ENCODE measurements at places on chromosomes 13 and 19. TPM values are rescaled to one million over a fixed set of nuclear protein-coding genes. Genes with fewer than 3 reads are reported as not detected.

Gene LYPD4
- not detected for total RNA-seq

Gene LIPE
- total RNA-seq, result 39.0 TPM

Gene F7
- not detected for total RNA-seq

Gene GZMM
- total RNA-seq, result 0.47 TPM

DNA sequence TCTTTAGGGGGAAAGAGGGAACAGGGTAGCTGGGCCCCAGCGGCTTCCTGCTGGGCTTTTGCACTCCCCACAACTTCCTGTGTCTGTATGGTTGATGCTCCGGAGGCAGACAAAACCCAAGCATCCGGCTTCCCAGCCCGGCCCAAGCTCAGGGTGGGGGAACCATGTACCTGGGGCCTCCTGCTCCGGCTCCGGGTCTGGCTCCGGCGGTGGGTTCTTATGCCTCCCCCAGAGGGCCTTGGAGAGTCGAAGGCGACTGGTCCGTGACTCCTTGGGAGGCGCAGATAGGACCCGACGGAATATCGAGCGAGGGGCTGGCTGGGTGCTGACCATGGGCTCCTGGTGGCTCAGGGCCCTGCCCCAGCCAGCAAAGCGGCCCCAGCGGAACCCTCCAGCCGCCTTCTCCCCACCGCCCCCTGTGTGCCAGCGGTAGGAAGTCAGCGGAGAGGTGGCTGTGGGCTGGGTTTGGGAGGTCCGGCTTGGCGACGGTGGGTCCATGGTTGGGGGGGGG, 428 bp downstream of the RASAL3 start:
- no peak for DNase-seq

DNA sequence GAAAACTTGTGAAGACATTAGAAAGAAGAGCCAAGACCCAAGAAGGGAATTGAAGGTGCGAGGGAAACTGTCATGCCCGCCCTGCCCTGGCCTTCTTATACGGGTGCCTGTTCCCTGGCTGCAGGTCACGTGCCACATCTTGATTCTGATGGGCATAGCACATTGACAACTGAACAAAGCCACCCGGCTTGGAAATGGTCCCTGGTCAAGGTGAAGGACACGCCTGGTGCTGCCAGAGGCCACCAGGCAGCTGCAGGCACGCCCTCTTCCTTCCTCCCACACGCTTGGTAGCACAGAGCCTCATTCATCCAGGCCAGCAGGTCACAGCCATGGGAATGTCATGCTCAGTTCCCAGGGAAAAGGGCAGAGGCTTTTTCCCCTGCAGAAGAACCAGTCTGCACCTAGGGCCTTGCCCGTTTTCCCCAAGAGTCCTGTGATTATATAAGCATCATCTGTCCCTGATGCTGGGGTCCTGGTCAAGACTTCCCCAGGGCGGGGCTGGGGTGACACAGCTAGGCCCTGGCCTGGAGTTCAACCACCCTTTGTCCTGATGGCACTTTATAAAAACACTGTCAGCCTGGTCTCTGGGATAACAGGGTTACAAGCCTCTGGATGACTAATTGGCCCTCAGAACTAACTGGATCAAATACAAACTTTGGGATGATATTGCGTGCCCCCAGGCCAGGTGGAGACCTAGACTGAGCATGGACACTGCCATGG, 56.0 kb downstream of the CDADC1 start:
- DNase-seq, result no peak

- DNase-seq, result peak; percentile 80
These were observed 17.7 kb downstream of the RFX2 start for GRCh38 chr19:6092329-6093286.

- no peak for DNase-seq
These were observed 656.9 kb upstream of the MIR17HG start for GRCh38 chr13:90690458-90691080.

DNA sequence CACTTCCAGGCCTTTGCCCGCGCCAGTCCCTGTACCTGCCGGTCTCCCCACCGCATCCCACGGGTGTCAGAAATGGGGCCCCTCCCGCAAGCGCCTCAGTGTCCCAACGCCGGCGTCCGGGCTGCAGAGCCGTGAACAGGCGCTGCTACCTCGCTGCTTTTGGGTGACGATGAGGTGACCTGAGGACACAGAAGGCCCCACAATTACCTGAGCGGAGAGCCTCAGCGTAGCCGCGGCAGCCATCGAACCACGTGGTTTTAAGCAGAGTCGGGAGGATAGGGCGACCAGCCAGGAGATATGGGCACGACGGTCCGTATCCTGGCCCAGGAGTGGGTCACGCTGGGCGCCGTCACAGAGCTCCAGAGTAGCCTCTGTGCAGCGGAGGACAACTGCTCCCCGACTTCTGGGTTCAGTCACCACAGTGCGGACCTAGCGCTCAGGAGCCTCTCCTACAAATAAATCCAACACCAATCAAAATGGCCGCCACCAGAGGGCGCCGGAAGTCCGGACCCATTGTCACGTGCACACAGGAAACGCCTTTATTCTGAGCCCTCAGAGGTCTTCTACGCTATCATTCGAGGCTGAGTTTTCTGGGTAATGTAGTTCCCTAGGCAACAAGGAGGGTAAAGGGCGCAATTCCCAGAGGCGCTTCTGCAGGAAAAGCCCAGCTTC, at the start of gene ZNF814:
Gene ZNF814, minus strand, starts transcription at position 478 of the 672 bp plus-strand sequence. Its CDS starts 235 bp downstream, at position 243.
- peak; percentile 90 for DNase-seq

DNA sequence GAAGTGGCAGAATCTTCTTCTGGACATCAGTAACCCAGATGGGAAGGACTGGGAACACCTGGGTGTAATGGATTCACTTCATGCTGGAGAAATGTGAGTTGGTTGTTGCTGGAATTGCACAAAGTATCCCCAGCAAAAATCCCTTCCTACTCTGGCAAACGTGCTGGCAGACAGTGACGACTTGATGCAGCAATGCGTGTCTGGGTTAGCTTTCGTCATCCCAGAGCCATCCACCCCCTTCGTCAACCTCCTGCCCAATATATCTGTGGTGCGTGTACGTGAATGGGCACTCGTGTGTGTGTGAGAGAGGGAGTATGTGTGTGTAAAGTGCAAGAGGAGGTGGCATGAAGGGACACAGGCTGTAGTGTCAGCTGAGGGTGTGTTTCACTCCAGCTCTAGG, 70.9 kb downstream of the TM9SF2 start:
- DNase-seq, result no peak

DNA sequence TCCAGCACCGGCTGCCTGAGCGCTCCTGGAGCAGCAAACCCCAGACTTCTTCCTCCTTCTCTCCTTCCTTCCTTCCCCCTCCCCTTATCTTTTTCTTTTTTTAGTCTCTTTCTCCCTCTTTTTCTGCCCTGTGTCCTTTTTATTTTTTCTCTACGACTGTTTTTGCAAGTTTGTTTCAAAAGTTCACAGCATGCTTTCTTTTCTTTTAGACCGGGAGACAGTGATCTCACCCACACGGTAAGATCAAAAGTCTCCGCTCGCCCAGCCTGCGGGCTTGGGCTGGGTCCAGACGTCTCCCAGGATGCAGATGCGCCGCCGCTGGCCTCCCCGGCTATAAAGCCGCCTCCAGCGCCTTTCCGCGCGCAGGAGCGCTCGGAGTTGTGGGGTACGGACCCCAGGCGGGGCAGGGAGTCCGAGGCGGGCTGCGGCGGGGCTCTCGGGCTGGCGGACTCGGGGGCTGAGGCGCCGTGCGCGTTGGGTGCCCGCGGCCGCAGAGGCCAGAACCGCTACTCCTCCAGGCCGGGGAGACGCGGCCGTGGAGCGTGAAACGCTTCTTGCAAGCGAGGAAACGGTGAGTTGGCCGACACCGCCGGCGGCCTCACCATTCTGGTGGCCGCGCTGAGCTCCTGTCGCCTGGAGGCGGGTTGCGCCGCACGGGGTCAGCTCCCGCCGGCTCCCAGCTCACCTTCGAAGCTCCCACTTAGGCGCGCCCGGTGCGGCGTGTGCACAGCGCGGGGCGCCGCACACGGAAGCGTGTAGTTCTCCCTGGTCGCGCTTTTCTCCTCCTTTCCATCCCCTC, 2.0 kb upstream of the TSHZ3 start:
- DNase-seq, result peak; percentile 51

- DNase-seq, result peak; percentile 75
These were observed 9.3 kb downstream of the MPND start for GRCh38 chr19:4352701-4353121.

GRCh38 chr13:76991432-76991795, 467 bp upstream of the CLN5 start:
- DNase-seq, result no peak
